ENCODE measurements at places on chromosomes 7 and 10. TPM values are rescaled to one million over a fixed set of nuclear protein-coding genes. Genes with fewer than 3 reads are reported as not detected.

The AGR3 gene
- total RNA-seq: not detected

The ADCY1 gene
- total RNA-seq: 0.98 TPM

The UFSP1 gene
- not detected for total RNA-seq

The ANKRD1 gene
- not detected for total RNA-seq

The IFIT1B gene
- not detected for total RNA-seq

The PTPRE gene
- total RNA-seq: 66.8 TPM

Measured in subcutaneous adipose tissue (tissue), 4 donors.